ENCODE measurements at places on chromosomes 13 and 19.

DNA sequence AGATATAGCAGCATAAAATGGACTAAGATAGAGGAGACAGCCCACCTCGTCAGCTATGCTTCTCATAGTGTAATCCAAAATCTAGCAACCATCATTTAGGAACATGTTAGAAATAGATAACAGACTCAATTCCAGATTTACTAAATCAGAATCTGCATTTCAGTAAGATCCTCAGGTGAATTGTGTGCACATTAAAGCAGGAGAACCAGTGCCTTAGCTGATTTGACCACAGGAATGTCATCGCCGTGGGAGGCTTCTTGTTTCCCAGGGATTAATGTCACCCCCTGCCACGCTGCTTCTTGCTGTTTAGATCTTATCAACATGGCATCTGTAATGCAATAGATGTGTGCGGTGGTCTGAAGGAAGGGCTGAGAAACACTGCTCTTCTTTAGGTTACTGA is 84.0 kb downstream of the GPC5 start:
- no peak for DNase-seq

DNA sequence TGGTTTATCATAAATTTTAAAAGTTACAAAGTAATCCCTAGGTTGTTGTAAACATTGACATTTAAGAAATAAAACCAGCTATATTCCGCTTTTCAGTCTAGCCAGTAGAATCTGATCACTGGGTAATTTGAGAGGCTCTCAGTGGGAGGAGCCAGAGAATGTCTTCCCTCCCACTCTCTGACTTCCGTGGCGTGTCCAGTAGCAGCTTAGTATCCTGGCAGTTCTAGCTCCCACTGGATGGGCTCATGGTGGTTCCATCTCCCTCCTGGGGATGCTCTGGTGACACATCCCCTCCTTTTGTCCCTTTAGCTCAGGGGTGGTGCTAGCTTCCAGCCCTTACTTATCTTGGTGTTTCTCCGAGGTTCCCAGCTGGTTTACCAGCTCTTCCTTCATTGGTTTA is 34.5 kb downstream of the MTUS2 start:
- DNase-seq = no peak

DNA sequence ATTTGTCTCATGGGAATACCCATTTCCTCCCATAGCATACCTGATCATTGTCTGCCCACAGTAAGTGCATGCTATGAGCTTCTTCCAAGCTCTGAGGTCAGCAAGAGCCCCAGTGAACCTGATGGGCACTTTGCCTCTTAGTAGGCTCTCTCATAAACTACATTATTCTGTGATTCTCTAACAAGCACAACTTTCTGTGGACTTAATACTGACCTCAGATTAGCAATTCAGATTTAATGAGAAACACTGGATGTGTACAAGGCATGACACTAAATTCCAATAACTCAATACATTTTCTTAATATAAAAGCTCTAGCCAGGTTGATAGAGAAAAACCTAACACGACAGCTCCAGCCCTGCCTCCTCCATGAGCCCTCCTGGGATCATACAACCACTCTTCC is 23.3 kb upstream of the STARD13 start:
- no peak for DNase-seq

- no peak for DNase-seq
Observed at GRCh38 chr13:25783601-25784024, 268.2 kb downstream of the SHISA2 start.

DNA sequence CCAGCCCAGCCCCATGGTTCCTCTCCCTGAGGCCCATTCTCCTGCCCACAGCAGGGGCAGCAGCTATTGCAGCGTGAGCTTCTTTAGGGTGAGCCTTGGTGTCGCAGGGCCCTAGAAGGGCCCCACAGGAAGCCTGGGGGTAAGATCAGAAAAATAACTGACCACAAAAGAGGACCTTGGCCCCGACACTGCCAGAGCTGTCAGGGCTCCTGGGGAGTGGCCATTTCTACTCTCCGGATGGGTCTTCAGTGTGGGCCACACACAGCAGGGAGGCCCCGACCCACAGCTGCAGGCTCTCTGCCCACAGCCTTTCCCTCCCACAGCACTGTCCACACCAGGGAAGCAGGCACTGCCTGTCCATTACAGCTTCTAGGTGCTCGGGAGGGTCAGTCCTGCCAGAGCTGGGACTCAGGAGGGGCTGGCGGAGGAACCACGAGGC is 3.5 kb upstream of the SIGLEC8 start:
- DNase-seq = peak; percentile 49

DNA sequence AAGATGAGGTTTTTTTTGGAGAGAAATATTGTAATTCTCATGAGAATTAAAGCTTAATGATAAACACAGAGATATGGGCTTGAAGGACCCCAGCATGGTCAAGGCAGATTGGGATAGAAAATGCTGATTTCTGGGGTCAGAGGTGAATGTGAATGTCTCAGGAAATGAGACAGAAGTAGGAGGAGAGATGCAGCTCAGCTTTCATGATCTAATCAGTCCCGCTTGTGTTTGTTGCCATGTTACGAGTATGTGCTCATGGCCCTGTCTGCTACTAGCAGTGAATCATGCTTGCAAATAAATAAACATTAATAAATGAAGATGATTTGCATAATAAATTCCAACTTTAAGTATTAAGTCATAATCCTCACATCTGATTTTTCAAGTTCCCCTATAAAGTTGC is 23.0 kb upstream of the NDFIP2 start:
- no peak for DNase-seq

DNA sequence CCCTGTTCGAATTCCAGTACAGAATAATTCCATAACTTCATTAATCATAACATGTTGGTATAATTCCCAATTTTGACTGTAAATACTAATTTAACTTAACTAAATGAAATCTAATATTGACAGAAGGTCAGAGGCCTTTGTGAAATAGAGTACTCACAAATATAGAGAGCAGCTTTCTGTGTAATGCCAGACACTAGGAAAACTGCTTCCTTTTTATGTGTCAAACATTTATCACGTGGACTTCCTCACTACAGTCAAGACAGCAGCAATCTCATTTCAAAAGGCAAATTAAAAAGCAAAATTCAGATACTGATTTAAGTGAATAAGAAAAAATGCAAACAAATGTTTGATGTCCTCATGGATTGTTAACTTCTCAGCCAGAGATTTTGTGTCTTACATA is 13.1 kb downstream of the ITM2B start:
- no peak for DNase-seq

Measured in CD14-positive monocyte (primary cell).